ENCODE measurements at places on chromosomes 11 and 22.

DNA sequence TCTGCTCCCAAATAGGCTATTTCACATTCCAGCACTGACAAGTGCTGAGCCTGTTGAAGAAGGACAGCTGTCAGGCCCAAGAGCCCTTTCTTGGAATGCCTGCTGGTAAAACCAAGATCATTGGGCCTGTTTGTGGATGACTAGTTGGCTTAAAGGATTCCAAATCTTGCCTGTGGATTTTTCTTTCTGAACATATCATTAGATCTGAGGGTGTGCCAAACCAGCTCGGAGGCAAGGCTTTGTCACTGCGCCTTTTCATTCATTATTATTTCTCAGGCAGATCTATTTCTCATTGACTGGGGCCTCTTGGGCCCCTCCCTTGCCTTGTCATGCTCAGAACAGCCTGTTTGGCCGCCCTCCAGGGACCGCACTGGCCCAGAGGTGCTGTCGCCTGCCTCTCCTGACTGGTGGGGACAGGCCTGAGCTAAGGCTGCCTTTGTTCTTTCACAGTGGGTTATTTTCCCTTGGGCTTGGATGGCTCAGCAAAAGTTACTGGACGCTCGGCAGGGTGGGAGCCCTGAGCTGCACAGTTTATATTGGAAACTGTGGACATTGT, 222.7 kb upstream of the SESN3 start:
- H3K36me3 ChIP-seq = no peaks in the 10 kb centered on the region
- peaks cover 26% of the 10 kb centered on the region for H3K4me1 ChIP-seq
- H3K27ac ChIP-seq = no peak overlapping the region
- H3K4me3 ChIP-seq = no peak overlapping the region
- no peaks in the 10 kb centered on the region for H3K27me3 ChIP-seq

- H3K36me3 ChIP-seq = no peaks in the 10 kb centered on the region
- peaks cover 14% of the 10 kb centered on the region for H3K27me3 ChIP-seq
- H3K4me1 ChIP-seq = no peaks in the 10 kb centered on the region
These were observed 1.2 kb downstream of the USH1C start for GRCh38 chr11:17543041-17543440.

DNA sequence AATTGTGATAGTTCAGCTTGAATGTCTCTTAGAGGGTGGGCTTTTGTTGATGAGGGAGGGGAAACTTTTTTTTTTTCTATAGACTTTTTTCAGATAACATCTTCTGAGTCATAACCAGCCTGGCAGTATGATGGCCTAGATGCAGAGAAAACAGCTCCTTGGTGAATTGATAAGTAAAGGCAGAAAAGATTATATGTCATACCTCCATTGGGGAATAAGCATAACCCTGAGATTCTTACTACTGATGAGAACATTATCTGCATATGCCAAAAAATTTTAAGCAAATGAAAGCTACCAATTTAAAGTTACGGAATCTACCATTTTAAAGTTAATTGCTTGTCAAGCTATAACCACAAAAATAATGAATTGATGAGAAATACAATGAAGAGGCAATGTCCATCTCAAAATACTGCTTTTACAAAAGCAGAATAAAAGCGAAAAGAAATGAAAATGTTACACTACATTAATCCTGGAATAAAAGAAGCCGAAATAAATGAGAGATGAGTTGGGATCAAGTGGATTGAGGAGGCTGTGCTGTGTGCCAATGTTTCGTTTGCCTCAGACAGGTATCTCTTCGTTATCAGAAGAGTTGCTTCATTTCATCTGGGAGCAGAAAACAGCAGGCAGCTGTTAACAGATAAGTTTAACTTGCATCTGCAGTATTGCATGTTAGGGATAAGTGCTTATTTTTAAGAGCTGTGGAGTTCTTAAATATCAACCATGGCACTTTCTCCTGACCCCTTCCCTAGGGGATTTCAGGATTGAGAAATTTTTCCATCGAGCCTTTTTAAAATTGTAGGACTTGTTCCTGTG, 3.9 kb downstream of the MALAT1 start:
- H3K4me3 ChIP-seq = peak overlapping the region; percentile 100
- H3K36me3 ChIP-seq = peaks cover 62% of the 10 kb centered on the region
- H3K27ac ChIP-seq = peak overlapping the region; percentile 96

- H3K36me3 ChIP-seq = no peaks in the 10 kb centered on the region
- H3K27ac ChIP-seq = no peak overlapping the region
- no peak for DNase-seq
- no peaks in the 10 kb centered on the region for H3K4me1 ChIP-seq
- H3K4me3 ChIP-seq = no peak overlapping the region
These were observed 407.0 kb upstream of the B3GAT1 start for GRCh38 chr11:134819041-134819440.

GRCh38 chr11:111941963-111942362, 4.8 kb downstream of the DIXDC1 start:
- no peaks in the 10 kb centered on the region for H3K36me3 ChIP-seq
- H3K27me3 ChIP-seq = no peaks in the 10 kb centered on the region
- H3K4me3 ChIP-seq = no peak overlapping the region
- no peak overlapping the region for H3K27ac ChIP-seq
- no peak for DNase-seq
- H3K4me1 ChIP-seq = peaks cover 49% of the 10 kb centered on the region

Measured in astrocyte (in vitro differentiated cells and primary cell).